Inflammatory macrophage treated with lipopolysaccharide for 4 hours (primary cell): ENCODE measurements at places on chromosomes 6 and 20.

- DNase-seq, result no peak
Measured at GRCh38 chr6:151067684-151068596, 171.8 kb upstream of the AKAP12 start.

- DNase-seq, result no peak
Measured at GRCh38 chr6:2911171-2911570, 8.1 kb upstream of the SERPINB9 start.

GRCh38 chr6:155628306-155628705 lies 172.7 kb upstream of the NOX3 start:
- no peak for DNase-seq

- DNase-seq, result peak; percentile 6
Measured at GRCh38 chr6:100099189-100100074, 105.4 kb upstream of the MCHR2 start.

DNA sequence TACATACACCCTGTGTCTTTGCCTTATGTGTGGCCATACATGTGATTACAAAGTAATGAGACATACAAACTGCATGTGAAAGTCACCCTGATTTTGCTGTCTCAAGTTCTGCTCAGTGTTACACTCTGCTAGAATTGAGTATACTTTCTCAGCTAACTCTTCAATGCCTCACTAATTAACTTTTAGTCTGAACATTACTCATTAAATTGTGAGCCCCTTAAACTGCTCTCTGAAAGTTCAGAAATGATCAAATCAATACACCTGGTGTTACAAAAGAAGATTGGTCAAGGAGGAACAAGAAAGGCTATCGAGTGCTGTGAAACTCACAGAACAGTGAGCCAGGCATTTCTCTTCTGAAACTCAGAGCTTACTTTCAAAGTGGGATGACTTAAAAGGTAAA lies 71.3 kb downstream of the MKKS start:
- DNase-seq, result no peak

DNA sequence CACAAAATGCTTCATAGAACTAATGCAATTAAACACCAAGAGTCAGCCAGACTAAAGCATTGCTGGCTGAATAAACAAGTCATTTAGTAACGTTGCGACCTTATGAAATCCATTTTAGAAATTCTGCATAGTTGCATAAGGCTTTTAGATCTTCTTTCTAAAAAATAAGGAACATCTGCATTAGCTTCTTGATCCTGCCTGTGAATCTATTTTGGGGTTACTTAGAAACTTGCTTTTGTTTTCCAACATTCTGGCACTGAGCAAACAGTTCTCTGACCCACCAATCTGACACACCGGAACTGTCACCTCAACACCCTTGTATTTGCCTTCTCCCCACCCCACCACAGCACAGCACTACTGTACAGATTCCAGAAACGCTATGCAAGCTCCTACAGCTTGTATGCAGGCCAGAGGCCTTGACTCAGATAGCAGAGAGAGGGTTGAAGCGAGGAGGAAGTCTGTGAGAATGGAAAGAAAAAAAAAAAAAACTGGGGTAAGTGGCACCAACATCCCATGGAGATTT lies 55.0 kb downstream of the KIF13A start:
- DNase-seq, result peak; percentile 86

GRCh38 chr6:166623318-166623717 lies 3.7 kb downstream of the RPS6KA2 start:
- no peak for DNase-seq

GRCh38 chr6:144315226-144315980 lies 30.3 kb downstream of the UTRN start:
- no peak for DNase-seq

DNA sequence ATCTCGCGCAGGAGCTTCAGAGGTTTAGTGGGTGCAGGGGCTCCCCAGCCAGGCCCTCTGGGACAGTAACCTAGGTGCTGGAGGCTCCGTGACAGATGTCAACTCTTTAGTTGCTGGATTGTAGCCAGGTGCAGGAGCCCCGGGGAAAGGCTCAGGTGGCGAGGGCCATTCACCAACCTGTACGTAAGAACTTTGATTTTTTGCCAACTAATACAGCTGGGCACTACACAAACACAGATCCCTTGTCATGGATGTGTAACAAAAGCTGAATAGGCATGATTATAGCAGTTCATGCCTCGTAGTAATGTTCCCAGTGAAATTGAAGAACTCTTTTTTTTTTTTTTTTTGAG lies 82.6 kb downstream of the CDC5L start:
- DNase-seq, result no peak

- peak; percentile 55 for DNase-seq
Measured at GRCh38 chr6:37042150-37042549, 36.7 kb downstream of the FGD2 start.

- no peak for DNase-seq
Measured at GRCh38 chr6:155400654-155400965, 55.0 kb downstream of the NOX3 start.

GRCh38 chr6:37004044-37004980 lies 1.1 kb upstream of the FGD2 start:
- no peak for DNase-seq

DNA sequence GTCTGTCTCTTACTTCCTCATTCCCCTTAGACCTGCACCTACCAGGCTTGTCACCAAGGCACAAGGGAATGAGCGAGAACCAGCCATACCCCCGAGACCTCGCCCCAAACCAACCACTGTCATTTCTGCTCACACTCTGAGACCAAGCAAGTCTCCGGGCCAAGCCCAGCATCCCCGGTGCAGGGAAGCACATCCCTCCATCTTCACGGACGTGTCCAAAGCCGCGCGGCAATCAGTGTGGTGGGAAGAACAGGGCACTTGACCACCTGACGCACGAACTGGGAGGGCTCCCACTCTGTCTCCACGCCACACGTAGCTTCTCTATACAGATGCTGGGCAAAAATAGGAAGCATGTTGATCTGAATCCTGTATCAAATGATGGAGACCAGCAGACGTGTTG lies 28.4 kb upstream of the THBS2 start:
- no peak for DNase-seq

- DNase-seq, result peak; percentile 76
Measured at GRCh38 chr20:23145281-23145700, 59.2 kb upstream of the CD93 start.

GRCh38 chr6:25921525-25922203 lies 8.8 kb downstream of the SLC17A2 start:
- peak; percentile 40 for DNase-seq

GRCh38 chr6:108497883-108498282 lies 62.8 kb upstream of the FOXO3 start:
- no peak for DNase-seq

GRCh38 chr20:10495173-10495572 lies 60.1 kb downstream of the SLX4IP start:
- no peak for DNase-seq

DNA sequence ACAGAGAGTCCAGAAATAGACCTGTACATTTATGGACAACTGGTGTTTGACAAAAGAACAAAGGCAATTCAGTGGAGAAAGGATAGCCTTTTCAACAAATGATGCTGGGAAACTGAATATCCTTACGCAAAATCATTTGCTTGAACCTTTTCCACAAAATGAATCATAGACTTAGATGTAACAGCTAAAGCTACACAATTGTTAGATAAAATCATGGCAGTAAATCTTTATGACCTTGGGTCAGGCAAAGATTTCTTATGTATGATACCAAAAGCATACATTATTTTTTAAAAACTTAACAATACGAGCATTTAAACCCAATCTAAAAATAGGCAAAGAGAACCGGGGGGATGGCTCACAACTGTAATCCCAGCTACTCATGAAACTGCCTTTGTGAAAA lies 73.5 kb upstream of the DST start:
- DNase-seq, result no peak

DNA sequence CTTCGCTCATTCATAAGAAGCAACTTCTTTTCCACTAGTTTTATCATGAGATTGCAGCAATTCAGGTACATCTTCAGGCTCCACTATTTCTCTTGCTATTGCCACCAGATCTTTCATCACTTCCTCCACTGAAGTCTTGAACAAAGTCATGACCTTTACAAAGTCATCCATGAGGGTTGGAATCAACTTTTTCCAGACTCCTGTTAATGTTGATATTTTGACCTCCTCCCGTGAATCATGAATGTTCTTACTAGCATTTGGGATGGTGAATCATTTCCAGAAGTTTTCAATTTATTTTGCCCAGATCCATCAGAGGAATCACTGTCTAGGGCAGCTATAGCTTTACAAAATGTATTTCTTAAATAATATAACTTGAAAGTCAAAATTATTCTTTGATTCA lies 1.5 kb downstream of the CENPQ start:
- no peak for DNase-seq

- DNase-seq, result peak; percentile 87
Measured at GRCh38 chr6:113873043-113873667, 16.0 kb downstream of the MARCKS start.

DNA sequence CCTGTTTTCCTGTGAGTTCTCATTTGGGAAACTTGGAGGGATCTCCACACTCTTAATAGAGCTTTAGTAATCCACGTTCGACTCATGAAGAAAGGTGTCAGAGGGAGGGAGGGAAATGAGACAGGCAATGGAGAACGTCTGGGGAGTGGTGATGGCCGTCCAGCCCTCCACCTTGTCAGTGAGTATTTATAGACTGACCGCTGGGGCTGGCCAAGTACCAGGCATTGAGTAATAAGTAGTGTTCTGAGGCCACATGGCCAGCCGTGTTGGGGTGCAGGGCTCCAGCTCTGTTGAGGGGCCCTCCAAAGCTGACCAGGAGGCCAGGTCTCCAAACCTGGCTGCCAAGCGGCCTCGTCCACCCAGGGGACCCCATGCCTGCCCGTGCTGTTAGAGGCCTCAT lies 11.3 kb upstream of the DSN1 start:
- DNase-seq, result no peak

- DNase-seq, result no peak
Measured at GRCh38 chr6:163318071-163318786, 96.3 kb upstream of the QKI start.

DNA sequence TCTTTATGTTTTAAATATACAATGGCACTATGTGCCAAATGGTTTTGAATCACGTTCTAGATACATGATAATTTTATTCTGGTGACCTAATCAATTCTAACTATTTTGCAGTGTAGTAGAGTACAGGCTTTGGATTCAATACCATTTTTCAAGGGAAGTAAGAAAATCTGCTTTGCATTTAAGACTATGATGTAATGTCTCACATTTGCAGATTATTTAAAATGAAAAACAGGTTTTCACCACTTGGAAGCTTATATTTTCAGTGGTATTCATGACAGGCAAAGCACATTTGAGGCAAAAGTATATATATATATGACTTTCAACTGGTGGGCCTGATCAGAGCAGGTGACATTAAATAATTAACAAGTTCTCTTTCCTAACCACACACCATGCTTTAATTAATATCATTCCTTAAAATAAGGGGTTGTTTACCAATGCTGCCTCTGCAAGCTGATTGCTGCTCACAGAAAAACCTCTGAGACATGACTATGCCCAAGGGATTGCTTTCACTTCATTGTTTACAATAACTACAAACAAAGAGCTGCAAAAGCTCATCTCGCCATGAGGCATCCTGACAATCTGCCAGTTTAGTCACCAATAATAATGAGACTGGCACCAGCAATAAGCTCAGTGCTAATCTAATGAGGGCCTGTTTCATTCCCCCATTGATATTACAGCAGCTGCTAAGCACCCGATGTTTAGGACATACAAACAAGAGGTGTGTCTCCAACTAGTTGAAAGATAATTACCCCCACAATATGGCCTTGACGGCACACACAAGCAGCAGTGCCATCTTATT lies 1176.0 kb upstream of the GJE1 start:
- no peak for DNase-seq

- DNase-seq, result no peak
Measured at GRCh38 chr20:38727607-38728190, 3.4 kb downstream of the SLC32A1 start.

- DNase-seq, result peak; percentile 94
Measured at GRCh38 chr6:158031381-158032353, 50.0 kb downstream of the SYNJ2 start.

- DNase-seq, result no peak
Measured at GRCh38 chr20:62119591-62120364, 2.5 kb upstream of the LSM14B start.

DNA sequence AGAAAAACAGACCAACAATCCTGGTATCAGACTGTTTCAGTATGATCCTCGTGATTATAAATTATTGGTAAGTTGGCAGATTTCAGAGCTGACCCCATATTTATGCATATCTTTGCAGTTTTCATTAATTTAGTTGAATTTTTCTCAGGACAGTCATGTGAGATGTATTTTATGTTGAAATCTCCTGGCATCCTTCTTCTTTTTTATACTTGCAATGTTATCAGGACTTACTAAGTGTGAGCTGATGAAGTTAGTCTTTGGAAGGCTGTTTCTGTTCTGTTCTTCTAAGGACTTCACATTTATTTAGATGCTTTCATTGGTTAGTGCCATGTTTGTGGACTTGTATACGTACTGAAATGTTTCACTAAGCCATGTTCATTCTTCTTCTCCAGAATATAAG lies 17.2 kb downstream of the SMPDL3A start:
- DNase-seq, result no peak

DNA sequence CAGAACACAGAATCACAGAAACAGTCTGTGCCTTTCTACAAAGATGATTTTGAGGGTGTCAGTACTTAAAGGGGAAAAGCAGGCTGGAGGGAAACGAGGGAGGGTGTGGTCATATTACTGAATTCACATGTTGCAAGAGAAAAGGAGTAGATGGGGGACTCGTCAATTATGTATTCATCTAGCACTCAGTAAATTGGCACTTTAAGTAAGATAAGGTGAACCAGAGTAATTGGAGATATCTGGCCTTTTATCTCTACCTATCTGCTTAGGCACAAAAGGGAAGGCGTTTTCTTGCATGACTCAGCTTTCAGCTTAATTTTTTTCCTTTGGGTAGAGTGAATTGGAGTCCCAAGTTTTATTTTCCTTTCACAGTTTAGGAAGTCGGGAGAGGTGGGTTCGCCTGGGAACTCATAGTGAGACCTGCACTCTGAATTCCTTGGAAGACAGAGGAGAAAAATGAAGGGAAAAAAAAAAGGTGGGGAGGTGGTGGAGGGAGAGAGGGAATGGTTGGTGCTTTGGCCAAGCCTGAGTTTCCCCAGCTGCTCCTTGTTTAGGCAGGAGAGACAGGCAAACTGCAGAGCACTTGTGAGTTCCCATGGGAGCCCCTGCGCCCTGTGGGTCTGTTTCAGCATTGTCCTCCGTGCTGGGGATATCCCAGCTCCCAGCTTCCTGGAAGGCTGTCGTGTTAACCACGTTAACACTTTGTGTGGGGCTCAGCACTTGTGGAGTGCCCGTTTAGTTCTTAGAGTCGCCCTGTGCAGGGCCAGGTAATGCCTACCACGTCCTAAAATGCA lies 19.7 kb upstream of the GTSF1L start:
- DNase-seq, result peak; percentile 28

GRCh38 chr20:8151372-8151771 lies 19.3 kb downstream of the PLCB1 start:
- DNase-seq, result no peak

DNA sequence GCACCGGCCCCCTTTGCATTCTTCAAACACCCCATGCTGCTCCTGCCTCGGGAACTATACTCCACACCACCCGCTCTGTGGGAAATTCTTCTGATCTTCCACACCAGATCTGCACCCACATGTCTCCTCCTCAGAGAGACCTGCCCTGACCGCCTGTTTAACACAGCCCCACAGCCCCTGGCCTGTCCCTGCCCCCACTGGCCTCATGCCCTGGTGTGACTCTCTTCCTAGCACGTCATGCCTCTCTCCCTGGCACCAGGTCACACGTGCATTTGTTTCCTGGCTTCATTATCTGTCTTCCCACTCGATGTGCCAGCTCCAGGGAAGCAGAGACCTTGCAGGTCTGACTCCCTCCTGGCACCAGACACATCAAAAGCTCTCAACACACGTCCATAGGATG lies 79.6 kb downstream of the ANKRD60 start:
- no peak for DNase-seq
